Thyroid gland (tissue), 4 donors: ENCODE measurements at places on chromosomes 12 and 14. TPM values are rescaled to one million over a fixed set of nuclear protein-coding genes. Genes with fewer than 3 reads are reported as not detected.

Gene GPX2
- not detected for total RNA-seq

Gene PTHLH
- total RNA-seq: not detected

DNA sequence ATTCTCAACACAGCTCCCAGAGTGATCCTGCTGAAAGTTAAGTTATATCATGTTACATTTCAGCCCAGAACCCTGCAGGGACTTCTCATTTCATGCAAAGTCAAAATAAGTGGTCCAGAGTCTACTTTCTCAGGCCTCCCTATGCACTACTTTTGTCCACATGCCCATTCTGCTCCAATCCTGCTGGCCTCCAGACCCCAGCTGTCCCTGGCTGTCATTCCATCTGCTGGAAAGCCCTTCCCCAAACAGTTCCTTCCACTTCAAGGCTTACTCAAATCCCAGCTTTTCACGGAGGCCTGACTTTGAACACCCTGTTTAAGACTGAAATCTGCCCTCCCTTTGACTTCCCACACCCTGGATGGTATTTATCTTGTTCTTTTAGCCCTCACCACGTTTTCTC, 109.8 kb upstream of the DNM1L start:
- no peak for DNase-seq
- H3K27ac ChIP-seq: no peak overlapping the region
- H3K4me1 ChIP-seq: peaks cover 9% of the 10 kb centered on the region

- no peaks in the 10 kb centered on the region for H3K4me1 ChIP-seq
- DNase-seq: no peak
- H3K4me3 ChIP-seq: no peak overlapping the region
- H3K36me3 ChIP-seq: no peaks in the 10 kb centered on the region
Measured at GRCh38 chr12:28955491-28955890, 193.6 kb upstream of the FAR2 start.

GRCh38 chr14:72471346-72471745, 422.6 kb downstream of the DPF3 start:
- DNase-seq: no peak
- H3K4me1 ChIP-seq: no peaks in the 10 kb centered on the region
- no peak overlapping the region for H3K4me3 ChIP-seq
- H3K27ac ChIP-seq: no peak overlapping the region

DNA sequence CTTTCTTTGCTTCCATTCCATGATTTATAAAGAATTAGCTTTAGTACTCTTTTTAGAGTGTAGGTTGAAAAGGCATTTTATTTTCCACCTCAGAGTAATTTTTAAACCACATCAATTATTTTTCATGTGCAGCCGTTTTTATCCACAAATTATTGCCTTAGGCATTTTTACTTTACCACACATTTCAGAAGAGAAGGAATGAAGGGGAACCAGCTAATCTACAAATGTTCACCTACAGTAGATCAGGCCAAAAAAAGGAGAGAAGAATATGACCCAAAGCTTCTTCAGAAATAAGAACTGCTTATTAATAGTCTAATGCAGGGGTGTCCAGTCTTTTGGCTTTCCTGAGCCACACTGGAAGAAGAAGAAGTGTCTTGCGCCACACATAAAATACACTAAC, 19.8 kb upstream of the NTN4 start:
- H3K36me3 ChIP-seq: no peaks in the 10 kb centered on the region
- H3K27ac ChIP-seq: no peak overlapping the region
- no peak for DNase-seq
- H3K27me3 ChIP-seq: no peaks in the 10 kb centered on the region
